ENCODE measurements at places on chromosomes 2 and 18. TPM values are rescaled to one million over a fixed set of nuclear protein-coding genes. Genes with fewer than 3 reads are reported as not detected.

DNA sequence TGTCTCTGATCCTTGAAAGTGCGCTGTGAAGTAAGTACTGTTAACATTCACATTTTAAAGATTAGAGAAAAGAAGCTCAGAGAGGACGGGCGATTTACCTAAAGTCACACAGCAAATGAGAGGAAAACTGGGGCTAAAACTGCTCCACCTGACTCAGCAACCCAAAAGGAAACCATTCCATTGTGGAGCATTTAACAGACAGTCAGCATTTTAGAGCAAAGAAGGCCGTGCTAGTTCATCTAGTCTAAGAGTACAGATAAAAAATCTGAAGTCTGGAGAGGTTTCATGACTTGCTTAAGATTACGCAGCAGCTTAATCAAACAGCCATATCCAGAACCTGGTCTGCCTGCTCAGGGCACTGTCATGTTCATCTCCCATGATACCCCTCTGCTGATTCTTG, 19.9 kb upstream of the KCNF1 start:
- H3K36me3 ChIP-seq = no peaks in the 10 kb centered on the region
- no peak for DNase-seq

GRCh38 chr18:11081009-11081532, 68.3 kb downstream of the PIEZO2 start:
- no peak for DNase-seq
- H3K36me3 ChIP-seq = no peaks in the 10 kb centered on the region
- H3K27ac ChIP-seq = no peak overlapping the region
- H3K4me1 ChIP-seq = no peaks in the 10 kb centered on the region
- H3K27me3 ChIP-seq = no peaks in the 10 kb centered on the region

DNA sequence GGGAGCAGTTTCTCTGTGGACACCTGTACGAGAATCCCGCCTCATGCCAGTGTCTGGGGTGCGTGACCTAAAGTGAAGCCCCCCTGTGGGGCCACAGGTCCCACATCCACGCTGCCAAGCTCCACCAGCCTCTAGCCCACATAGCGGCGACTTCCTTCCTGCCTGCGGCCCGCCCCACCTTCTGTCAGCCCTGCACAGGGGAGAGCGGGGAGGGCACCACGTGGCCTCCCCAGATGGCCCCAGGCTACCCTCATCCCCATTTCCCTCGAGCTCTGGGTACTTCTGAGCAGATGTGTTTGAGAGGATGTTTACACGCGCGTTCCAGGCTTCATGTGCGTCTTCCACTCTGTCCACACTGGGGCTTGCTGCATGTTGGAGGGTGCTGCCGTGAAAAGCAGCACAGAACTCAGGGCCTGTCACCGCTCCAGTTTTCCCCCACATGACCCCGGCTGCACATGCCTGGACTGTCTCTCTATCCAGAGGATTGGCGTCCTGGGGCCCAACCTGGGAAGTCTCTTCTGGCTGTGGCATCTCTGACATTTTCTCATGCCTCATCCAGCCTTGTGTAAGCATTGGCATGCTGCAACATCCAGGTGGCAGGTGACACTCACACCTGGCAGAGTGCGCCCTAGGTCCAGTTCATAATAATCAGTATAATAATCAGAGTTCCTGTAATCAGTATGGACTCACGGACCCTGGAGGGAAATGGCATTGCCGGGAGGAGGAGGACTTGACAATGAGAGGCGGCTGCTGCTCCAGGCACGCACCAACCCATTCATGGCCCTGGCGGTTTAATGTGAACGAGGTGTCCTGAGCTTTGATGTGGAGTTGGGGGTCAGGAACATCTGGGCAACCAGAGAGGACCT, 146.3 kb upstream of the TWIST2 start:
- DNase-seq = no peak
- H3K36me3 ChIP-seq = no peaks in the 10 kb centered on the region
- H3K4me3 ChIP-seq = no peak overlapping the region

DNA sequence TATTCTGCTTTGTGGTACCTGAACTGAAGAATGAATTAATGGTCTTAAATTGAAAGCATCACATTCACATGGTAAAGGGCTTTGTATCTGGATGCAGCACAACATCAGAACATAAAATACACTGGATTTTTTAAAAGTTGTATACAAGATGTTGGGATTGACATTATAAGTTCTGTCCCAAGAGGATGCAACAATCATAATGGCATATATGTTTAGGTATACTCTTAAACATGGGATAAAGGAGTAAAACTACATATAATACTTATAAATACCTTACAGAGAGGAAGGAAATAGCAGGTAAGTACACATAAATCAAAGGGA, 171.9 kb downstream of the THADA start:
- no peak for DNase-seq
- peak overlapping the region; percentile 66 for H3K27ac ChIP-seq
- no peaks in the 10 kb centered on the region for H3K36me3 ChIP-seq
- no peak overlapping the region for H3K4me3 ChIP-seq

DNA sequence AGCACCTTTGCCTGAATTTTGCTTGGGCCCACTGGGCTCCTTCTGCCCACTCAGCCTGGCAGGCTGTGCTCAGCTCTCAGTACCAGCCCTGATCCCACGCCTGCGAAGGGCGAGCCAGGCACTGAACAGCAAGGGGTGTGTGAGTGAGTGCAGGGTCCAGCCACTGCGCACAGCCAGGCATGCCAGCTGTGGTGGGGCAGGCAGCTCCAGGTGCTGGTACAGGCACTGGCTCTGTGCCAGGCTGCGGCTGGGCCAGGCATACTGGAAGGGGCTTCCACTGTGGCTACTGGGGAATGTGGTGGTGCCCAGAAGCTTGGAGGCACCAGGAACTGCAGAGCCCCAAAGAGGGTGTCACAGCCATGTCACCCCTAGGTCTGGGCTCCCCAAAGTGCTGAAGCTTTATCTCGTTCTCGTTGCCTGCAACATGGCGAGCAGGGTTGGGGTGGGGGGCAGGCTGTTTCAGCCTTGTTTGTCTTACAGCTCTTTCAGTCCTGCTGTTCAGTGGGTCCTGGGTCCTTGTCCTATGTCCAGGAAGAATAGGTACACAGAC, 8.8 kb downstream of the DYSF start:
- H3K27ac ChIP-seq = no peak overlapping the region
- H3K4me3 ChIP-seq = no peak overlapping the region
- no peaks in the 10 kb centered on the region for H3K4me1 ChIP-seq
- no peaks in the 10 kb centered on the region for H3K36me3 ChIP-seq

- DNase-seq = no peak
- no peak overlapping the region for H3K27ac ChIP-seq
- H3K27me3 ChIP-seq = no peaks in the 10 kb centered on the region
- no peaks in the 10 kb centered on the region for H3K36me3 ChIP-seq
- no peaks in the 10 kb centered on the region for H3K4me1 ChIP-seq
- H3K4me3 ChIP-seq = no peak overlapping the region
These were observed 108.9 kb downstream of the CLIP4 start for GRCh38 chr2:29223851-29224692.

GRCh38 chr2:131156452-131157149, 51.5 kb downstream of the PLEKHB2 start:
- no peak overlapping the region for H3K27ac ChIP-seq
- no peak overlapping the region for H3K4me3 ChIP-seq
- no peaks in the 10 kb centered on the region for H3K36me3 ChIP-seq
- no peak for DNase-seq
- no peaks in the 10 kb centered on the region for H3K4me1 ChIP-seq

- no peaks in the 10 kb centered on the region for H3K4me1 ChIP-seq
- H3K27me3 ChIP-seq = no peaks in the 10 kb centered on the region
- no peaks in the 10 kb centered on the region for H3K36me3 ChIP-seq
- DNase-seq = no peak
These were observed 114.8 kb downstream of the GAREM1 start for GRCh38 chr18:32355896-32356295.

DNA sequence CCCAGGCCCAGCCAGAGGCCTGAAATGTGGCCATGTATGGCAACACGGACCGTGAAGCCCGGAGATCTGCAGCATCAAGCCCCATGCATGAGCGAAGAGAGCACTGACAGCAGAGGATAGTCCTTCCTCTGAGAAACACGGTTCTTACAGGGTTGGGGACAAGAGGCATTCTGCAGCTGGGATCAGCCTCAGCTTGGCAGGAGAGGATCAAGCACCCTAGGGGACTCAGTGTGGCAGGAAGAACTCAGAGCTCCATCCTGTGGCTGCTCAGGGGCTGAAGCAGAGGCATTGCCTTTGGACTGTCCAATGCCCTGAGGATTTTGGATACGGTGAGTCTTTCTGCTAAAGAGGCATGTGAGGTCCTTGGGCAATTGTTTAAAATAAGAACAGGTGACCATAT, 368.7 kb downstream of the ZNF516 start:
- no peak overlapping the region for H3K4me3 ChIP-seq
- DNase-seq = no peak
- no peaks in the 10 kb centered on the region for H3K27me3 ChIP-seq
- no peaks in the 10 kb centered on the region for H3K4me1 ChIP-seq
- H3K36me3 ChIP-seq = no peaks in the 10 kb centered on the region

GRCh38 chr18:63888470-63889190, 1.1 kb downstream of the SERPINB2 start:
- no peak for DNase-seq
- H3K4me1 ChIP-seq = no peaks in the 10 kb centered on the region
- no peaks in the 10 kb centered on the region for H3K27me3 ChIP-seq
- no peak overlapping the region for H3K4me3 ChIP-seq

Gene CYP27C1
- total RNA-seq = 0.11 TPM

DNA sequence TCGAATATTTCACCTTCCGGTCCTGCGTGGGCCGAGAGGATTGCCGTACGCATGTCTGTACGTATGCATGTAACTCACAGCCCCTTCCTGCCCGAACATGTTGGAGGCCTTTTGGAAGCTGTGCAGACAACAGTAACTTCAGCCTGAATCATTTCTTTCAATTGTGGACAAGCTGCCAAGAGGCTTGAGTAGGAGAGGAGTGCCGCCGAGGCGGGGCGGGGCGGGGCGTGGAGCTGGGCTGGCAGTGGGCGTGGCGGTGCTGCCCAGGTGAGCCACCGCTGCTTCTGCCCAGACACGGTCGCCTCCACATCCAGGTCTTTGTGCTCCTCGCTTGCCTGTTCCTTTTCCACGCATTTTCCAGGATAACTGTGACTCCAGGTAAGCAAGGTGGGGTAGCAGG, at the start of gene SERPINB5:
Gene SERPINB5 (plus strand): TSS at position 291 of the 400 bp plus-strand sequence. CDS start 7,471 bp downstream, outside the sequence.
- H3K27me3 ChIP-seq = no peaks in the 10 kb centered on the region
- DNase-seq = peak; percentile 2
- H3K36me3 ChIP-seq = no peaks in the 10 kb centered on the region
- H3K4me1 ChIP-seq = no peaks in the 10 kb centered on the region
- H3K27ac ChIP-seq = no peak within 1 kb of the TSS
- no peak within 1 kb of the TSS for H3K4me3 ChIP-seq

DNA sequence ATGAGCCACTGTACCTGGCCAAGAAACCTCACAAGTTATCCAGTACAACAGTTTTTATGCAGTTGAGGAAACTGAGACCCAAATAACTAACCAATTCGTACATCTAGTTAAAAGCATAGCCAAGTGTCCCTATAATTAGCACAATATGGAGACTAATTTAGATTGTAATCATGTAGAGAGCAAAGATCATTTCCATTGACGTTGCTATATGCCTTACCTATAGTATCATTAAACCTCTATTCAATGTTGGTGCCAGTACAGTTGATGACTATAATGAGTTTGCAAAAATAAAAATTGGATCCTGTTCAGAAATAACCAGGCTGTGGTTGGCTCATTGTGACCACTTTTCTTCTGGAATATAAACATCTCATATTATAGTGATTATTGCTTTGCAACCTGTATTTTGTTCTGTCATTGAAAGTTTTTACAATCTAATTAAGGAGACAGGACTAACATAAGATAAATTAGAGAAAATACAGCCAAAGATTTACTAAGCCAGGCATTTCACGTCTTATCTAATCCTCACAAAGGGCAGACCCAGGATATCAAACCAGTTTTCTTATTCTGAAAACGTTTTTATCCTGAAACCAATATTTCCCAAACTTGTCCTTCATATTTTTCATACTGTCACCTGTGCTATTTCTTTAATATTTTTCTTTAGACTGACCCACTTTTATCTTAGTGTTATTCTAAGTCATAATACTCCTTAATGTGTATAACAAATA, 130.0 kb upstream of the STON1 start:
- no peak overlapping the region for H3K27ac ChIP-seq
- H3K4me1 ChIP-seq = peaks cover 4% of the 10 kb centered on the region
- no peaks in the 10 kb centered on the region for H3K36me3 ChIP-seq
- no peaks in the 10 kb centered on the region for H3K27me3 ChIP-seq
- H3K4me3 ChIP-seq = no peak overlapping the region

Gene SH2D6
- total RNA-seq = 0.88 TPM

- H3K4me1 ChIP-seq = no peaks in the 10 kb centered on the region
- H3K27me3 ChIP-seq = no peaks in the 10 kb centered on the region
- H3K27ac ChIP-seq = no peak overlapping the region
- H3K4me3 ChIP-seq = no peak overlapping the region
These were observed 129.7 kb downstream of the TGIF1 start for GRCh38 chr18:3579701-3580100.

Gene KCNJ13
- total RNA-seq = 0.59 TPM

GRCh38 chr2:100765481-100765880, 54.5 kb upstream of the NPAS2 start:
- H3K27me3 ChIP-seq = no peaks in the 10 kb centered on the region
- H3K4me3 ChIP-seq = no peak overlapping the region
- no peaks in the 10 kb centered on the region for H3K36me3 ChIP-seq
- no peaks in the 10 kb centered on the region for H3K4me1 ChIP-seq
- no peak overlapping the region for H3K27ac ChIP-seq
- no peak for DNase-seq

DNA sequence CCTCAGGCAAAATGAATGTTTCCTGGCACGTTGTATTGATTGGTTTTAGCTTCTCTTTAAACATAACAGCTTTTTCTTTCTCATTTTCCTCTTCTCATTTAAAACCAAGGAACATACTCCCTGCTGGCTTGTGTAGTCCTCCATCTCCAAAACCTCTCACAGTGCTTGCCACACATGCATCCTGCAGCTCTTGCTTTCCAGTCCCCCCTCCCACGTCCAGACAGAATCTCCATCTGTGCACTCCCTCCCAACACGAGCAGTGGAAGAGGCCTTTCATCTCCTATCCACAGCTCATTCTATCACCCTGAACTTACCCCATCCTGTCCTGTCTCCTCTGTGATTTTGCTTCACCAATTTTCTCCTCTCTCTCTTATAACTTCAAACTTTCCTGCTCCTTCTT, 99.6 kb upstream of the THSD7B start:
- no peak overlapping the region for H3K4me3 ChIP-seq
- H3K4me1 ChIP-seq = no peaks in the 10 kb centered on the region
- no peak overlapping the region for H3K27ac ChIP-seq
- DNase-seq = no peak

Gene MAL
- not detected for total RNA-seq

Gene ANKRD36C
- 28.8 TPM for total RNA-seq

All from Caco-2 (cell line).